ENCODE measurements at places on chromosomes 6 and 20.

GRCh38 chr6:170095273-170095981, 195.5 kb downstream of the DLL1 start:
- no peak for DNase-seq

DNA sequence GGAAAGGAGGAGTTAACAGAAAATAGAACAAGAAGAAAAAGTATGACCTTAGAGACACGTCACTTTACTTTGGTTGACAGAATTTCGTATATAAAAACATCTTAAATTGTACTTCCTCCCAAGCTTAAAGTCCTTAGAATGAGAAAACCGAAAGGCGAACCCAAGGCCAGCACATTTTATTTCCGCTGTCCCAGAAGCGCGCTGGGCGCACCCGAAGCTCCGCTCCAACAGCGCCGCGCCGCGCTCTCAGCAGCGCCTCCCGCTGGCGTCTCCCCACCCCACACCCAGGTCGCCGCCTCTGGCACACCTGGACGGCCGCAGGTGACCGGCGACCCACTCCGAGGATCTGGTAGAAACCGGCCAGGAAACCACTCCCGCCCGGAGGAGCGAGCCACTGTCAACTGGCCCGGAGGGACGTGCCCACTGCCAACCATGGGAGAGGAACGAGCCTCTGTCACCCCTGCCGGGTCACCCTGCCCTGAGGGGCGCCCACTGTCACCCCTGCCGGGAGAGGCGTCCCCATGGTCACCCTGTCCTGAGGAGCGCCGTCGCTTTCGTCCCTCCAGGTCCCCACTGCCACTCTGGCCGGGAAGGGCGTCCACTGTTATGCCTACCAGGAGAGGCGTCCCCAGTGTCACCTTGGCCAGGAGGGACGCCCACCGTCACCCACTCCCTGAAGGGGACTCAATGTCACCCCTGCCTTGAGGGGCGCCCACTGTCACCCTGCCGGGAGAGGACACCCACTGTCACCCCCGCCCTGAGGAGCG, 824 bp downstream of the MPC1 start:
- peak; percentile 36 for DNase-seq

- DNase-seq, result no peak
These were observed 9.4 kb upstream of the COMMD7 start for GRCh38 chr20:32752458-32753250.

DNA sequence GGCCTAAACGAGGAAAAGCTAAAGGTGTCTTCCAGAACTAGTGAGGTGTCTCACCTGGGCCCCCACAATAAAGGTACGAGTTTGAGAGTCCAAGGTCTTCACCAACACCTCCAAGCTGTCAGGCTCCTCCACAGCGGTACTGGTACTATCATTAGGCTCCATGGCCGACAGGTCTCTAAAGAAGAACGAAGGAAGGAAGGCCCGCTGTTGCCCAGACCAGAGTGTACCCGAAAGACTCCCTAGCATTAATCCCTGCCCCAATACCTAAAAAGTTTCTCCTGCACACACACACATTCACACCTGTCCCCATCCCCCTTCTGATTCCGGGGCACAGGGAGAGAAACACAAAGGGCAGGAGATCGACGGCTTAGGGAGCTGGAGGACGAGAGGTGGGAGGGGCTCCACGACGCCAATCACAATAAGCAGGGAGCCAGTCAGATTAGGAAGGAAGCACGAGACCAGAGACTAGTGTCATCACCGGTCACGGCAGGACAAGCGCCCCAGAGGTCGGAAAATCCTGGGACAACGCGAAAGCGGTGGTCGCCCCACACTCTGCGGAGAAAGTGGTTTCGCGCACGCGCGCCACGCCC, 764 bp downstream of the BAG6 start:
- DNase-seq, result no peak

GRCh38 chr20:21710863-21711431, 5.5 kb downstream of the PAX1 start:
- DNase-seq, result no peak

DNA sequence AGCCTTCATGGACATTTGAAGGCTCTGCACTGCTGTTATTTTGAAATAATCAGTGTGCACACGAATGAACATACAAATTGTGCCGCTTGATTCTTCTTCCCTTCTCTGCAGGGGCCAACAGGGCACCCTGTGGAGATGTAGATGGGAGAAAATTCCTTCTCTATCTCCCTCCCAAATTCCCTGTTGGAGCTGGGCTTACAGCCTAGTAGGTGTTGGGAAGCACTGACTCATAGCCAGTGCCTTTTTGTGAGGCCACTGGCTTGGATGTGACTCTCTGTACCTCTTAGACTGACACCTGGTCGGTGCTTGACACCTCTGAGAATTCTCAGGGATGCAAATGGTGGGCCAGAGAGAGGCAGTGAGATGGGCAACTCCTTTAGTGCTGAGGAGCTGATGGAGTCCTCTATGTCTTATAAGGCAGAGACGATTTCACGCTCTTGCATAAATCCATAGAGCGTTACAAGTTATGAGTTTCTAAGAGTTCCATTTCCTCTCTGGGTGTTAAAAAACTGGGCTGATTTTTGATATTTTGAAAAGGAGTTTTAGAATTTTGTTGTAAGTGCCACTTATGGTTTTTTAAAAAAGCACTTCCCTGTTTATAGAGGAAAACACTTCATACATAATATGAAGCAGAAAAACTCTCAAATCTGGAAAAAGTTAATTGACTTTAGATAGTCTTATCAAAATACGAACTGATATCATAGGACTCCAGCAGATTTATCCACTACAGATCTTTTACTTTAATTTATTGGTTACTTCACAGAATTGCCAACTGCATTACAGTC, 89.8 kb upstream of the MAP3K7 start:
- no peak for DNase-seq

All from activated CD4-positive, alpha-beta T cell treated with anti-CD3 and anti-CD28 coated beads, Interleukin-2, amount 50 U/mL, for 24 hours (primary cell).